T-helper 2 cell treated with Interferon-gamma antibody and Interleukin-4, amounts not matched to agents 100 ng/mL and 5 ng/mL, for 36 hours (primary cell): ENCODE measurements at places on chromosomes 11 and 22. TPM values are rescaled to one million over a fixed set of nuclear protein-coding genes. Genes with fewer than 3 reads are reported as not detected.

The PLEKHA7 gene
- total RNA-seq, result 2.0 and 2.1 TPM in 2 replicates

The OSBP2 gene
- total RNA-seq, result 0.98 and 1.2 TPM in 2 replicates

The IFITM10 gene
- total RNA-seq, result 0.66 and 0.68 TPM in 2 replicates

The CARD18 gene
- total RNA-seq, result not detected in 2 replicates

The DNAJB7 gene
- total RNA-seq, result not detected in 2 replicates

The APOA5 gene
- not detected in 2 replicates for total RNA-seq

The GAS2 gene
- total RNA-seq, result 1.7 and 2.0 TPM in 2 replicates

The ENTHD1 gene
- total RNA-seq, result 0.14 and 0.18 TPM in 2 replicates

The IL10RA gene
- total RNA-seq, result 348 and 364 TPM in 2 replicates
